Neural progenitor cell (in vitro differentiated cells): ENCODE measurements at places on chromosomes 6 and 20. TPM values are rescaled to one million over a fixed set of nuclear protein-coding genes. Genes with fewer than 3 reads are reported as not detected.
A peak's percentile ranks its signal among the peaks of the same experiment; 100 is the strongest.

GRCh38 chr20:38649275-38649891, 47.8 kb downstream of the ARHGAP40 start:
- peak; percentile 74 for DNase-seq

DNA sequence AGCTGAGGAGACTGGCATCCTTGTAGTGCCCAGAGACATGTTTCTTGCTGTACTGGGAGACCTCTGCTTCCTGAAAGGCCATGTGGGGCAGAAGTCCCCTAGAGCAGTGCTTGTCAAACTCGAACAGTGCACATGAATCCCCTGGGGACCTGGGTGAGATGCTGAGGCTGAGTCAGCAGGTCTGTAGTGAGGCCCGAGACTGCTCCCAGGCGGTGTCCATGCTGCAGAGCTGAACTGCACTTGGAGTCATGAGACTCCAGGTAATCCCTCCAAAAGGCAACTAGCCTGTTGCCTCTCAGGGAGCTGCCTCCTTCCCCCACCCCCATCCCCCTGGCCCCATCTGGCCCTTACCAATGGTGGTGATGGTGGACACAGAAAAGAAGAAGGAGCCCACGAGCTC, 3.7 kb downstream of the KCNK17 start:
- no peak for DNase-seq

Gene SCRT2
- total RNA-seq = not detected in 2 replicates

DNA sequence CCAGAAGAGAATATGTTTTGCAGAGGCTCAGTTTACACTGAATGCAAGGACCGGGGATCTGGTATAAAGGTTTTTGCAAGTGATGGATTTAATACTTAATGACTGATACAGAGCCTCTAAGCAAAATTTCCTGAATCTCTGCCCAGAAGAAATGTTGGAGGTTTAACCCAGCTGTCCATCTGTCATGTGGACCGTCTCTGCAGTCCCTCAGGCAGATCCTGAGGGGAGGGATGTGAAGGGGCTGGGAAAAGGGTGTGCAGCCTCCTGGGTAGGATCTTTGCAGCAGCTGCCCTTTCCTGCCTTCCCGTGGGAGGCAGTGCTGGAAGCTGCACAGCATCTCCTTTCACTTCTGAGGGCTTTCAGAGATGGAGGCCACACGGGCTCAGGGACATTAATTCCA, 207.0 kb downstream of the SLC24A3 start:
- no peak for DNase-seq

Gene TPBG
- 362 and 601 TPM in 2 replicates for total RNA-seq

- no peak for DNase-seq
These were observed 13.5 kb upstream of the ZBTB46 start for GRCh38 chr20:63844511-63844991.

- DNase-seq = no peak
These were observed 68.6 kb upstream of the CNKSR3 start for GRCh38 chr6:154579046-154579445.

Gene PLCB1
- 24.7 and 30.2 TPM in 2 replicates for total RNA-seq

GRCh38 chr6:162177746-162178145, 549.8 kb downstream of the PRKN start:
- peak; percentile 15 for DNase-seq

Gene CST4
- total RNA-seq = not detected in 2 replicates

- no peak for DNase-seq
These were observed 93.5 kb upstream of the MLN start for GRCh38 chr6:33897189-33897780.

- DNase-seq = peak; percentile 49
These were observed 138.4 kb upstream of the TNFAIP3 start for GRCh38 chr6:137728386-137729349.

DNA sequence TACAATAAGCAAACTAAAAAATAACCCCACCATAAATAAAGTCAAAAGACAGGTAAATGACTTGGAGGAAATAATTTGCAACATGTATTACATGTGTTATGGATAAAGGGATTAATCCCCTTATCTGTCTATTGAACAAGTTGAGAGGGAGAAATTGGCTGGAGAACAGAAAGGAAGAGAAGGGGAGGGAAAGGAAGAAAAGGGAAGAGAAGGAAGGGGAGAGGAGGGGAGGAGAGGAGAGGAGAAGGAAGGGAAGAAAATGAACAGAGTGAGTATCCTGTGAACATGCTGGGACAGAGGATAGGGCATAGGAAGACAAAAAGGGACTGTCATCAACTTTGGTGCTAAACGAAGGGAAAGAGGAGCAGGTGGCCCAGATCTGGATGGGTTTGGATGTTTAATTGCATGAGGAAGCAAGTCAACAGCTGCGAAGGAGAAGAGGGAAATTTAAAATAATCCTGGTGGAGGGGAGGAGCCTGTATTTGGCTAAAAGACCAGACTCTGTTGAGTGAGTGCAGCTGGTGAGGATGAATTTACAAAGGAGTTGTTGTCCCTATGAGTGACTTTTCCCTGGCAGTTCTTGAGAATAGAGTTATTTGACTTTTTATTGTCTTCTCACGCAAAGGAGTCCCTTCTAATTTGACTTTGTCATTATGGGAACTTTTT, 14.2 kb upstream of the SHLD1 start:
- peak; percentile 11 for DNase-seq

DNA sequence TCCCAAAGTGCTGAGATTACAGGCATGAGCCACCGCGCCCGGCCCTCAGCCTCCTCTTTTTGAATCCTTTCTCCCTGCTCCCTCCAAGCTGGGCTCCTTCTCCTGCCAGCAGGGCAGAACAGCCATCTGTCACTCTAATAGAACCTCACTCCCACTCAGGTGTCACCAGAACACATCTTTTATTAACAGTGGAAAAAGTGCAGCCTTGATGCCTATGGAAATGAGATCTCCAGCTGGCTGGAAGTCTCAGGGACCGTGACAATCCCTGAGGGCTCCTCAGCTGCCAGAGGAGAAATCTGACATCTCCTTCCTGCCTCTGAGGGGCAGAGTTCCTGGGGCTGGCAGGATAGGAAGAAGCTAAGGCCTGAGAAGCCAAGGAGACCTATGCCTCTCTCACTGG, 28.0 kb downstream of the TMC2 start:
- no peak for DNase-seq

- DNase-seq = no peak
These were observed 113.9 kb downstream of the WDR27 start for GRCh38 chr6:169587975-169588374.

GRCh38 chr6:88047510-88048150, at the start of gene SPACA1:
SPACA1 (plus strand) TSS chr6:88047841; CDS start chr6:88047906, 65 bp downstream.
- no peak for DNase-seq

Gene HRH3
- total RNA-seq = 0.09 and 1.7 TPM in 2 replicates

GRCh38 chr6:21823371-21823770, 229.8 kb downstream of the SOX4 start:
- no peak for DNase-seq

GRCh38 chr6:98529364-98529763, 305.0 kb upstream of the POU3F2 start:
- DNase-seq = no peak

Gene THEMIS
- total RNA-seq = not detected in 2 replicates

- DNase-seq = no peak
These were observed 145.4 kb downstream of the UST start for GRCh38 chr6:148892247-148892646.

GRCh38 chr6:122714059-122714458, 65.5 kb upstream of the FABP7 start:
- no peak for DNase-seq

GRCh38 chr6:142568857-142569597, 267.2 kb downstream of the ADGRG6 start:
- no peak for DNase-seq

DNA sequence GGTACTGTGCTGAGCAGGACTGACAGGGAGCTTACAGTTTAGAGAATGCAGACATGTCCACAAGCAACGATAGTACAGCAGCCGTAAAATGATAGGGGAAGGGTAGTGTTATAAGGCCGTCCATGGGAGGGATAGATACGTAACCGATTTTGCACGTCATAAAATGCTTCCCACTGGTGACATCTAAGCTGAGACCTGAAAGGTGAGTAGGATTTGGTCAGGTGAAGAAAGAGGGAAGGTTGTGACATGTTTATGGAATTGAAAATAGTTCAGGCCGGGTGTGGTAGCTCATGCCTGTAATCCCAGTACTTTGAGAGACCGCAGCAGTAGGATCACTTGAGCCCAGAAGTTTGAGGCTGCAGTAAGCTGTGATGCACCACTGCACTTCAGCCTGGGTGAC, 25.6 kb downstream of the SNX9 start:
- DNase-seq = no peak

DNA sequence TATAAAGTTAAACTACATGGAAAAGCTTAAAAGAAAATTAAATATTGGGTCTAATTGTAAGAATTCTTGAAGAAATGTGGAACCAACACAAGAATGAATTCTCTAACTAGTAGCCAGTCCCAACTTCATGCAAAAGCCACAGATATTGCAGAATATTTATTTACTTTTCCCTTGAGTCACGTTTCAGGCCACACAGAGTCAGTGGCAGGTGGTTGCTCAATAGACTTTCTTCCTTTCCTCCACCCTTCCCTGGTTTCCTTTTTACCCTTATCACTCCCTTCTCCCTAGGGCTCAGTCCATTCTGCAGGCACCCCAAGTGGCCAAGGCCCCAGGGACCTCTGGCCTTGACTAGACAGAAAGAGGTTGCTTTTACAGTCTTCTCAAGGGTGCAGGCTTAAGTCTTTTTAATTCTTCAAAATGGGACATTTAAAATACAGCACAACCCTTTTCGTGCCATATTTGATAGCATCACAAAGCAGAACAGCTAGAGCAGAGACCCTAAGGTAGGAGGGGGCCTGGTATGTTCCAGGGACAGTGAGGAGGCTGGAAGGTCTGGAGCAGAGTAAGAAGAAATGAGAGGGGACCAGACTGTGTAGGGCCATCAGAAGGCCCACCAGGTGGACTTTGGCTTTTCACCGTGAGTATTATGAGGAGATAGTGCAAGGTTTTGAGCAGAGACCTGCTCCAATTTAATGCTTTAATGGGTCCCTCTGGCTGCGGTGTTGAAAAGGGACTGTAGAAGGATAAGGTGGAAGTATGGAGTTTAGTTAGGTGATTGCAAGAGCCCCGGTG, 65.0 kb downstream of the HDDC2 start:
- DNase-seq = no peak

DNA sequence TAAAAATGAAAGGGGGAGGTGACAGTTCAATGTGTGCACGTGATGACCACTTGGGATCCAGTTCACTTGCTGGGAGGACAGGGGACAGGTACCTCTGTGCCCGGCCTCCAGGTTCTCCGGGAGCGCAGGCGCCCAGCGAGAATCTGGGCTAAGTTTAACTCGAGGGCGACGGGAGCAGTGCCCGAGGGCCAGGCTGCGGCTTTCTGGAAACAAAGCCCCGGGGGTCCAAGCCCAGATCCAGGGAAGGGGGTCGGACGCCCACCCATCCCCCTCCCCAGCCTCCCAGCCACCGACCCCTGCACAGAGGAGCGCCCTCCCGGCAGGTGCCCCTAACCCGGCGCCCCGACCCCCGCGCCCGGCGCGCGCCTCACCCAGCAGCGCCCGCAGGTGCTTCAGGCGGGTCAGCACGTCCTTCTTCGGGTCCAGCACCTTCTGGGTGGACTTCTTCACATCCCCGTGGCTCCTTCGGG, 405 bp downstream of the RALGAPA2 start:
- DNase-seq = peak; percentile 50

GRCh38 chr6:27502508-27503435, 29.9 kb upstream of the ZNF184 start:
- peak; percentile 77 for DNase-seq
